NCI-H524 treated with DMSO at 0.1 percent for 48 hours (cell line): ENCODE measurements at places on chromosomes 11 and 22.

GRCh38 chr11:64659417-64660144 lies 63.4 kb downstream of the NRXN2 start:
- DNase-seq, result no peak

- DNase-seq, result no peak
Measured at GRCh38 chr22:28034145-28034759, 115.2 kb upstream of the PITPNB start.

- no peak for DNase-seq
Measured at GRCh38 chr11:125228993-125229392, 64.4 kb downstream of the PKNOX2 start.

DNA sequence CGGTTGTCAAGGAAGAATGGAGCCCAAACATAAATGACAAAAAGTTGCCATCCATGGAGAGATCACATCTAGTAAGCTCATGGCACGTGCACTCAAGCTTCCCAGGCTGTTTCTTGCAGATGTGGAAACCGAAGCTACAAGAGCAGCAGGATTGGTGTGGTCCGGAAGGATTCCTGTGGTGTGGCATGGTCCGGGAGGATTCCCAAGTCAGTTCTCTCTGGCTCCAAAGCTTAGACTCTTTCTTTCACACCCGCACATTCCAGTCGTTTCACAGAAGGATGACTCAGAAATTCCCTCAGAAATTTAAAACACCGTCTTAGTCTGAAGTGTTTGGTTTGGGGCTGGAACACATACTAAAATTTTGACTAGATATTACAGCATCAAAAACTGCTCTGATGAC lies 78.0 kb upstream of the DRD2 start:
- DNase-seq, result no peak

DNA sequence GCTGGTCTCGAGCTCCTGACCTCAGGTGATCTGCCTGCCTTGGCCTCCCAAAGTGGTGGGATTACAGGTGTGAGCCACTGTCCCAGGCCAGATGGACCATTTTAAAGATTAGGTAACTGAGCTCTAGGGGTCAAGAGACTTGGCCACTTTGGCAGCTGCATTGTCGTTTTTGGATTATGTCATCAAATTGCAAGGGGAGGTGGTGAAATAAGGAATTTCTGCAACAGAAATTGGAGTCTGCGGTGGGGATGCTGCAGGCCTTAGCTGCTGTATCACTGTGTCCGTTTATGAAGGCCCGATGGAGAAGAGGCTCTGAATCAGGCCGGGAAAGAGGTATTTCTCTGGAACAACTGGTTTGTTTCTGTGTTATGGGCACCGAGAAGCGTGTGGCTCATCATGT lies 34.6 kb downstream of the PTPRJ start:
- DNase-seq, result no peak

DNA sequence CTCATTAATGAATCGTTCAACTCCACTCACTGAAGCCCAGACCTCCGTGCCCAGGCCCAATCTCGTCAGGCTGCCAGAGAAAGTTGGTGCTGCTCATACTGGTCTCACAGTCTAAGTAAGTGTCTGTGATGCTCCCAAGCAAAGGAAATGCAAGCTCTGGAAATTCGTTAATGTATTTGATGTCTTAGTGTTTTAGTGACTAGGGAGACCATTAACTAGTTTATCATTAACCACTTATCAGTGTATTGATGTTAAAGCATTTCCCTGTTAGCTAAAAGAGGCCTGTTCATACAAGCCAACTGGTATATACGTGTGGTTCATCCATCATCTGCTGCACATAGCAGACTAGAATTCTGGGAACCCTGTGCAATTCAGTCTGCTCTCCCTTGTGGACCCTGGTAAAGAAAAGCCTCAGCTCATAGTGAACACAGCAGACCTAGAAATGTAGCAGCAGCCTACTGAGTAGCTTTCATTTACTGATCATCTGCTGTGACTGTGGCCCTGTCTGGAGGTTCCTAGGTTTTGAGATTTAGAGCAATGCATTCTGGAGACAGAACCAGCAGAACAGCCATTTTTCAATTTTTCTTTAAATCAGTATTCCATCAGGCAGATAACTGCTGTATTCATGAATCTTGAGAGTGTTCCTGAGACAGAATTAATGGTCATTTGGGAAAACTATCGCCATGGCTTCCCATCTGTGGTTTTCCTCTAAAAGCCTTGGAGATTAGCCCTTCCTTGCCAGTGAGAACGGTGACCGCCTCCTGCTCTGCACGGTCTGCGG lies 15.7 kb upstream of the AIFM3 start:
- no peak for DNase-seq

GRCh38 chr11:11618973-11619435 lies 2.8 kb downstream of the GALNT18 start:
- peak; percentile 2 for DNase-seq

DNA sequence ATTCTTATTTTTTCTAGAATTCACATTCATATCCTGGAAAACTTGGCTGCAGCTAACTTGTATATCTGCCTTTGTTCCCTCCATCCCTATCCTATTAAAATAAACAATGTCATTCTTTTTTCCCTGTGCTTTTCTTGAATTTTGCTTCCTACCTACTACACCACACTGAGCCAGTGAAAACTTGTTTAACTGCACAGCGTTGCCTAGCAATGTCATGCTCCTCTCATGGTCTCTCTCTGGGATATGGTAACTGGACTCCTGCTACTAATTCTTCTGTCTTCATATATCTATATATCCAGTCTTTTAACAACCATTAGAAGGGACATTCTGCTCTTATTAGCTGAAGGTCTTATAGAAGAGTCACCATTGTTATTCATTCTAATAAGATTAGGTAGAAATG lies 434.4 kb downstream of the METTL15 start:
- no peak for DNase-seq

DNA sequence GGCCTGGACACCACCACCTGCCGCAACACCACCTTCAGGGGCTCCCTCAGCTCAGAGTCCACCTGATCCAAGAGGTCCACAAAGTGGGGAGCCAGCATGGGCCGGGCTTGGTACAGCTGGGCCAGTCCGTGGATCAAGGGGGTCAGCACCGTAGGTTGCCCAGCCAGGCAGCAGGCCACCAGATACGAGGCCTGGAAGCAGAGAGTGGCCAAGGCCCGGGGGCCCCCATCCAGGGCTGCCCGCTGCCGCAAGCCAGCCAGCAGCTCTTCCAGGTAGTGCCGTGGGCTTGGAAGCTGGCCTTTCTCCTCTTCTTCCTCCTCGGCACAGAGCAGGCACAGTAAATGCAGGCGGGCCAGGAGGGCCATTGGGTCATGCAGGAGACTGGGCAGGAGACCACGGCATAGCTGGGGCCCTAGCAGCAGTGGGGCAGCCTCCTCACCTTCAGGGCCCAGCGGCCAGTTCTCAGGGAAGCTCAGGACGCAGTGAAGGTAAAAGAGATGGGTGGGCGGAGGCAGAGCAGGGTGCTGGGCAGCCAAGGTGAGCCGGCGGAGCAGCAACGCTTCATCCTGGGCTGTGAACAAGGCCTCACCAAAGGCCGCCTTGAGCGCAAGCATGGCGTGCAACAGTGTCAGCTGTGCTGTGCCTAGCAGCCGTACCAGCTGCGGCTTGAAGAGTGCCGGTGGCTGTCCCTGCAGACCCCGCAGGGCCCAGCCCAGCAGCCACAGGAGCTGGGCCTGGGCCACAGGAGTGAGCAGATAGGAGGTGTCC lies 1.7 kb downstream of the AP5B1 start:
- DNase-seq, result no peak

DNA sequence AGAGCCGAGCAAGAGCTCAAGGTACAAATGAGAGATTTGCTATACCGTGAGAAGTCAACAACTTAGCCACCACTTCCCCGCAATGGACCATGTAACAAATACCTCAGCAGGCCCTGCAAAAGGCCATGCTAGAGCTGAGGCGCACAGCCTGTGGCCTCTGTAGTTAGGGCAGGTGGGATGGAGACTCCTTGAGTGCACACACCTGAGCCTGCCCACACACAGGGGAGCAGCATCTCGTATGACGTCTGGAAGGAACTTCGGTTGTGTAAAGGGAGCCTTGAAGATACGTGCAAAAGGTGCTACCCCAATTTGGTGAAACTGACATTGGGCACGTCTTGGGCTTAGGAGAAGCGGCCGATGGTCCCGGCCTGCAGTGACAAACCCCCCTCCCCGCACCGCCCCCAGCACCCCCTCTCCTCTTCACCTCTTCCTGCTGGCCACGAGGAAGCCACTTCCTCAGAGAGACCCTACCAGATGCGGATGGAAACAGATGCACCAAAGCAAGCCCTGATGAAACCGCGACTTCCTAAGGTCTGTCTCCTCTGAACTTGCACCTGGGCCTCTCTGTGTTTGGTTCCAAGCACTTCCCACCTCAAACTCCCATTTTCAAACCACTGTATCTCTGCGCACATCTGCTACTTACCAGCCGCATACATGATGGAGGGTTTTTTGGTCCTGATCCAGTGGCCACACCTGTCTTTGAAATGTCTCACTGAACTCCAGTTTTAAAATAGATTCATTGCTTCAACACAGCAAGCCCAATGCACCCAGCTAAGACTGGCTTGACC lies 10.6 kb downstream of the CDPF1 start:
- DNase-seq, result no peak

DNA sequence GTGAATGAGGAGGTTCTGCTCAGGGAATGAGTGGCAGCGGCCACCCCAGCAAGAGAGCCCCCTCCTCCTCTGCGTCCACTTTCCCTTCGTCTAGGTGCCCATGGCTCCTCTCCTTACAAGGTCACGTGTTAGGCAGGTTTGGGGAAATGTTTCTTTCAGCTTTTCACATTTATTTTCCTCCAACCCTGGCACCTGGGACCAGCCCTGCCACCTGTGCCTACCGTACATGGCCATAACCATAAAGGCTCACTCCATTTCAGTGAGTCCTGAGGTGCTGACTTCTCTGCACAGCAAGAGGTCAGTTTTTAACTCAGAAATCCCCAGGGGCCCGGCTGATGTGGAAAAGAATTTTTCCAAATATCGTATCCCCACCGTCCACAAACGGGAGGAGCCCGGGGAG lies 71.2 kb downstream of the FLI1 start:
- DNase-seq, result no peak

DNA sequence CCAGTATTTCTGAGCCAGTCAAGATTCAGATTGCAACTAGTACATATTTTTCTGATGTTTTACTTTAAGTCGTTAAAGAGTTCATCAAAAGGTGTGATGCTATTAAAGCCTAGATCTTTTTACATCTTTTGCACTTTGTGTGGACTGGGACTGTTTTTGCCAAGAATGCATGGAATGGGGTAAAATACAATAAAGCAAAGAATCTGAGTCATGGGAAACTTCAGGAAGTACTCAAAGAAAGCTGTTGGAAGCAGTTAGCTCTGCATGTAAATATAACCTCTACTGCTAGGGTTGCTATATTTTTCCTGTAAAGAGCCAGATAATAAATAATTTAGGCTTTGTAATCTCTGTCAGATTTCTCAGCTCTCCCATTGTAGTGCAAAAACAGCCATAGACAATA lies 20.9 kb downstream of the ATXN10 start:
- DNase-seq, result no peak

DNA sequence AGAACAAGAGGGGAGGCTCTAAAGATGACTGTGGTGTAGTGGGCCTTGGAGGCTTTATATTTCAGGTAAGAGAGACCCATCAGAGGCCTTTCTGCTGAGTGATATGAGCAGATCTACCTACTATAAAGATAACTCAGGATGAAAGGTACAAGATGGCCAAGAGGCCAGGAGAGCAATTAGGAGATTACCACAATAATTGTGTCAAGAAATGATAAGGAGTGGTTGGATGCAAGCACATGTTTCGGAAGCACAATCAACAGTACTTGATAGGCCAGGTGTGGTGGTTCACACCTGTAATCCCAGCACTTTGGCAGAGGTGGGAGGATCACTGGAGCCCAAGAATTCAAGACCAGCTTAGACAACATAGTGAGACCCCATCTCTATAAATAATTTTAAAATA lies 43.8 kb downstream of the SIK3 start:
- no peak for DNase-seq

DNA sequence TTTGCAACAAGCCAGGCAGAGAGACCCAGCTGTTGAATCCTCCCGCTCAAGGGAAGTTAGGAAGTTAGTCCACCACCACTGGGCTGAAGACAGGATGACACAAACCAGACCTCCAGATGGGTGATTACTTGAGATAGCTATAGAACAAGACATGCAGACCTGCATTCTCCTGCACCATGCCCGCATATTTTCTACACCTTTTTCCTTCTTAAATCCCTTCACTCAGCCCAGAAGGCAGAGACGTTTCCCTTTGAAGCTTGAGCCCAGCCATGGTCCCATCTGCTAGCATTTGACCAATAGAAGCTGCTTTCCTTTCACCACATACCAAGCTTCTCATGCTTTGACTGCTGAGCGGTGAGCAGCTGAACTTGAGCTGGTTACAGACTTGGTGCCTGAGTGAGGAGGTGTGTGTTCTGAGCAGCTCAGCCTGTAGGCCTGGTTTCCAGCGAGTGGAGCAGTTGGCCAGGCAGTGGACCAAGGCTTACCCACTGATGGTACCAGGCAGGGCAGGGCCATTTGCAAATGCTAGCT lies 29.2 kb upstream of the CBX6 start:
- no peak for DNase-seq

GRCh38 chr11:48047616-48048015 lies 67.3 kb downstream of the PTPRJ start:
- DNase-seq, result no peak

DNA sequence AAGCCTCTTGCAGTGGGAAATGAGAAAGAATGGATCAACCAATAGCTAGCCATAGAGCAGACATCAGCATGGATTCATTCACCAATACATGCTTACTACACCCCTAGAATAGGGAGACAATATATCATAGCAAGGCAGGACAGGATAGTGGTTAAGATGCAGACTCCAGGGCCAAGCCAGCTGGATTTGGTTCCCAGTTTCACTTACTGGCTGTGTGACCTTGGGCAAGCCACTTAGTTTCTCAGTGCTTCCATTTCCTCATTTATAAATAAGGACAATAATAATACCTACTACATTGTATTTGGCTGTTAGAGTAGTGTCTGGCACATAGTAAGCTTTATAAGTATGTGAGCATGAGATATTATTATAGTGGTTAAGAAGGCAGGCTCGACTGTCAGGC lies 7.1 kb downstream of the DCHS1 start:
- DNase-seq, result no peak

DNA sequence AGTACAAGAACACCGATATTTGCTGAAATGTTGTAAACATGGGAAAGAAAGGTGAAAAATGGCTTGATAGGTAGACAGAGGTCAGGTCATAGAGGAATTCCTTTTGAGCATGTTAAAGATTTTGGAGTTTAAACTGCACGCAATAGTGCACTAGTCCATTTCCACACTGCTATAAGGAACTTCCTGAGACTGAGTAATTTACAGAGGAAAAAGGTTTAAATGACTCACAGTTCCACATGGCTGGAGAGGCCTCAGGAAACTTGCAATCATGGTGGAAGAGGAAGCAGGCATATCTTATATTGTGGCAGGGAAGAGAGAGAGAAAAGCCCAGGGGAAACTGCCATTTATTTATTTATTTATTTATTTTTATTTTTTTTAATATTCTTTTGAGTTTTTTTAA lies 5.0 kb downstream of the OR10A5 start:
- no peak for DNase-seq

- DNase-seq, result no peak
Measured at GRCh38 chr11:18564149-18564548, 24.4 kb downstream of the UEVLD start.

- no peak for DNase-seq
Measured at GRCh38 chr11:69984457-69985261, 93.5 kb upstream of the ANO1 start.

- no peak for DNase-seq
Measured at GRCh38 chr22:40374567-40374966, 4.2 kb downstream of the SGSM3 start.

- no peak for DNase-seq
Measured at GRCh38 chr22:25183949-25184619, 15.6 kb upstream of the CRYBB3 start.
